ENCODE measurements at places on chromosomes 1 and 21. TPM values are rescaled to one million over a fixed set of nuclear protein-coding genes. Genes with fewer than 3 reads are reported as not detected.

DNA sequence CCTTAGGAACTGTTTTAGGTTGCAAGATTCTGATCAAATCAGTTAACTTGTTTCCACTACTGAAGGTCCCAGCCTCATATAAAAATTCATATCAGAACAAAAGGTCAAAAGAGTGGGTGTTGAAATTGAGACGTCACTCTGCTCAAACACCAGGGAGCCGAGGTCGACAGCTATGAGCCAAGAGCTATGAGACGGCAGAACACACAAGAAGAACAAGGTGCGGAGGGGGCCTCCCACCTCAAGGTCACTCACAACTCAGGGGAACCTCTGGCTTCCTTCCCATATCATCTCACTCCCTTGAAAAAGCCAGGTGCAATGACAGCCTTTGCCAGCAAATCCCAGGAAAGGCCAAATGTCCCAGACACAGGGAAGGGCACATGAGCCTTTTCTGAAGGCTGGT, 749 bp downstream of the SEC16B start:
- DNase-seq, result peak; percentile 66

- DNase-seq, result no peak
Measured at GRCh38 chr1:88741413-88741812, 57.3 kb downstream of the PKN2 start.

- no peak for DNase-seq
Measured at GRCh38 chr1:237712586-237713157, 178.1 kb downstream of the ZP4 start.

- peak; percentile 87 for DNase-seq
Measured at GRCh38 chr1:938088-938683, 14.5 kb downstream of the SAMD11 start.

- DNase-seq, result no peak
Measured at GRCh38 chr1:6468729-6469461, 2.9 kb upstream of the TNFRSF25 start.

The GJB3 gene
- polyA plus RNA-seq, result 0.75 TPM

The SLFNL1 gene
- polyA plus RNA-seq, result 0.03 TPM
